ENCODE measurements at places on chromosomes 16 and 17.

DNA sequence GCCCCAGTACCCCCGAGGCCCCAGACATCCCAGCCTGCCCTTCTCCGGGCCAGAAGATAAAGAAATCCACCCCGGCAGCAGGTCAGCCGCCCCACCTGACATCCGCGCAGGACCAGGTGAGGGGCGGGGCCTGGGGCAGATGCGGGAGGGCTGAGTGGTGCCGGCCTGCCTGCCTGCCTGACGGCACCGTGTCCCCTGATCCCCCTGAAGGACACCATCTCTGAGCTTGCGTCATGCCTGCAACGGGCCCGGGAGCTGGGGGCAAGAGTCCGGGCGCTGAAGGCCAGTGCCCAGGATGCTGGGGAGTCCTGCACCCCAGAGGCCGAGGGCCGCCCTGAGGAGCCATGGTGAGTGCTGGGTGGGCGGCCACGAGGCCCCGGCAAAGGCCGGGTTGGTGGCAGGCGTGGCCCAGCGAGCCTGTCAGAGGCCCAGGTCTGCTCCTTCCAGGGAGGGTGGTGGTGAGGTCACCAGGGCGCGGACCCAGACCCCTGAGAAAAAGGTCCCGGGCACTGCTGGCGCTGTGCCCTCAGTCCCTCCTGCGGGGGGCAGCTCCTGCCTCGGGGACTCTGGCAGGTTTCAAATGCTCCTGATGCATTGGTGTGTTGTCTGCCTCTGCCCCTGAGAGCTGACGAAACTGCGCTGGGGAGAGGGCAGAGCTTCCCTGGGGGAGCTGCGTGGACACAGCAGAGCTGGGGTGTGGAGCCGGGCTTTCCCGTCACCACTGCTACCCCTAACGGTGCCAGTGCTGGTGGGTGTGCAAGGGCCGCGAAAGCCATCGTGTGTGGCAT, 1.2 kb downstream of the CDT1 start:
- DNase-seq, result no peak

- no peak for DNase-seq
These were observed 19.6 kb upstream of the CCL1 start for GRCh38 chr17:34382621-34383124.

- no peak for DNase-seq
These were observed 37.4 kb downstream of the CLUAP1 start for GRCh38 chr16:3538222-3538621.

DNA sequence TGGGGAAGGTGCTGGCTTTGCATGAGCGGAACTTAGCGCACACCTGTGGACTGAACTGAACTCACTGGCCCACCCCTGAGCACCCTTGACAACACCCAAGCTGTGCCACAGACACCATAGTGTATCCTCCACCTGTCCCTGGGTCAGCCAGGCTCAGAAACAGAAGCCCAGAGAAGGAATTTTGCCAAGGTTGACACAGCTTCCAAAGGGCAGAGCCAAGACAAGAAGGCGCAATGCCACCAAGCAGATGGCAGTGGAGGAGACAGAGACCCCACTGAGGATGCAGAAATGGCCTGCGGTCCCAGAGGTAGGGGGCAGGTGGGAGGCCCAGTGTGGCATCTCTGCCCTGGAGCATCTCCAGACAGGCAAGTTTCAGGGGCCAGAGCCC, 169.0 kb downstream of the ENGASE start:
- DNase-seq, result no peak

- no peak for DNase-seq
These were observed 35.6 kb downstream of the SDR42E1 start for GRCh38 chr16:81975637-81976036.

DNA sequence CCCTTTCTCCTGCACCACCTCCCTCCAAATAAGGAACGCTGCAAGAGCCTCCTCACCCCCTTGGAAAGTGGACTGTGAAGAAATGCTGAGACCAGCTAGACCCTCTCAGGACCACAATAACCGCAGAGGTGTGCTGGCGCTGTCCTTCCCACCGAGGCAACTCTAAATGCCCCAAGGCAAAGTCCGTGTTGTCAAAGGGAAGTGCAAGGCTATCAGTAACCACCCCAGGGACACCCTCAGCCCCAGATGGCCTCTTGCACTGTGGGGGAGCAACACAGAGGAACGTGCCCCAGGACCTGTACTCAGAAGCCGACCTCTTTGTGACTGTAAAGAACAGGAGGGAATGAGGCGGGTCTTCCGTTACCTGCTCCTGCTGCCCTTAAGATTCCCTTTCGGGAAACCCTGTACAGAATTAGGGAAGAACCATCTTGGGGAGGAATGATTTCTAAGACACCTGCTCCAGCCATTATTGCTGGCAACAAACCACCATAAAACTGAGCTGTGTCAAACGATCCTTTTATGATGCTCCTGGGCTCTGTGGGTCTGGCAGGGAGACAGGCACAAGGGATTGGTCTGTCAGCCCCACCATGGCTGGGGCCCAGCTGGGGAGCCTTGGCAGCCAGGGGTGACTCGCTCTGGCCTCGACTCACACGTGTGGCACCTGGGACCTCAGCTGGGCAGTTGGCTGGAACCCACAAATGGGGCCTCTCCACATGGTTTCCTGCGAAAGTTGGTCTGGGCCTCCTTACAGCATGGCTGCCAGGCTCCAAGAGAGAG, 14.6 kb upstream of the MED9 start:
- DNase-seq, result no peak

- no peak for DNase-seq
These were observed 34.1 kb downstream of the ABAT start for GRCh38 chr16:8708536-8708935.

- peak; percentile 63 for DNase-seq
These were observed 18.7 kb upstream of the ADGRG1 start for GRCh38 chr16:57609541-57610401.

GRCh38 chr16:35910409-35910808, 2451.0 kb downstream of the TP53TG3F start:
- DNase-seq, result no peak

DNA sequence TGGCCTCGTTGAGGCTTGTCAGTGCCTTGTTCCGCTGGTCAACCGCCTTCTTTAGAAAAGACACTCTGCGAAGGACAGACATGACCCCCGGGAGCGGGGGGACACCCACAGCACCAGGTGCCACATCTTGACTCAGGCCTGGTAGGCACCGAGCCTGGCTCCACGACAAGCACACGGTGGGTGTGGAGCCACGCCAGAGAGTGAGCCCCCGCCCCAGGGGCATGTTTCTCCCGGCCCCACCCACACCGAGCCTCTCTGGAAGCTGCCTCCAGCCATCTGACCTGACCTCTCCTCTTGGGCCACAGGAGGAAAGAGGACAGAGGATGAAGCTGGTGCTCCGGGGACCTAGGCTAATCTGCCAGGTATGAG, 4.6 kb downstream of the FAAP100 start:
- no peak for DNase-seq

DNA sequence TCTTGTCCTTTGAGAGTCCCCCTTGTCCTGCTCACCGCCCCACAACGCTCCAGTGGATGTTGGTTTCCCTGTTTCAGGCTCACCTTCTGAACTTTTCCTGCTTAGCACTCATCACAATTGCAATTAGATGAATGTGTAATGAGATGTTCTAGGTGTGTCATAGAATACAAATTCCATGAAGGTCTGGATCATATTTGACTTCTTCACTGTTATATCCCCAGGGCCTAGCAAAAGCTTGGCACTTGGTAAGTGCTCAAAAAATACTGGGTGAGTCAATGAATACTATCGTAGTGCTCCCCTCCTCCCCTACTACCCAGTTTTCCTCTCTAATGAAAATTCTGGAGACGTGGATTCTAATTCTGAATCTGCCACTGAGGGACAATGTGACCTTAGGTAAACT, 33.1 kb downstream of the DNAH3 start:
- DNase-seq, result no peak
